NCI-H82 (cell line): ENCODE measurements at places on chromosomes 3 and 15.
A peak's percentile ranks its signal among the peaks of the same experiment; 100 is the strongest.

DNA sequence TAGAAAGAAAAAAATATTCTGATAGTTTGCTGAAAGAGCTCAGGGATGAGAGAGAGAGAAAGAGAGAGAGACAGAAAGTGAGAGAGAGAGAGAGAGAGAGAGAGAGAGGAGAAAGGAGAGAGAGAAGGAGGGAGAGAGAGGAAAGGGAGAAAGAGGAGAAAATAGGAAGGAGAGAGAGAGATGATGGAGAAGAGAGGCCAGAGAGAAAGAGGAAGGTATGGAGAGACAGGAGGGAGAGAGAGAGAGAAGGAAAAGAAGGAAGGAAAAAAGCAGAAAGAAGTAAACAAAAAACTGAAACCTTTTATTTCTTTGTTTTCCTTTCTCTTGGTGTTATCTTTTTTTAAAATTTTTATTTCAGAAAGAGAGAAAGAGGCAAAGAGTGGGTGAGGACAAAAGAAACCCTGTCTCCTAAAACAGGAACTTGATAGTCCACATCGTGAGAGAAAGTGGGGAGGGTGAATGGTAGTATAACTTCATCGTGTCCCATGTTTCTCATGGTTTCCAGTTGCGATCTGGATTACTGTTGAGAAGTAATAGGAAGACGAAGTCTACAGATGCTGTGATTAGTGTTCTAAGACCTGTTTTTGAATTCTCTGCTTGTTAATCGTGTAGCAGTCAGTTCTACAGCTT is 279.7 kb downstream of the LPP start:
- no peak for DNase-seq

DNA sequence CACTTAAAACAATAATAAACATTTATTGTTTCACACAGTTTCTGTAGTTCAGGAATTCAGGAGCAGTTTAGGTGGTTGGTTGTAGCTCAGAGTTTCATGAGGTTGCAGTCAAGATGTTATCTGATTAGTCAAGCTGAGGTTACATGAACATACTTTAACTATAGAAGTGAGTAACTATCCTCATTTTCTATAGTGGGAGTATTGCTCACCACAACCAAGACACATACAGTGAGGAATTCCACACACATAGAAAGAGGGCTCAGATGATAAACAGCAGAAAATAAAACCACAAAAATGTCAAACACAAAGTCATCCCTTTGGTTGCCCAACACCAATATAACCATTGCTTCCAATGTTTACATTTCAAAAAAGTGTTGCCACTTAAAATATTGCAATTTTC is 13.6 kb downstream of the SCN11A start:
- no peak for DNase-seq

DNA sequence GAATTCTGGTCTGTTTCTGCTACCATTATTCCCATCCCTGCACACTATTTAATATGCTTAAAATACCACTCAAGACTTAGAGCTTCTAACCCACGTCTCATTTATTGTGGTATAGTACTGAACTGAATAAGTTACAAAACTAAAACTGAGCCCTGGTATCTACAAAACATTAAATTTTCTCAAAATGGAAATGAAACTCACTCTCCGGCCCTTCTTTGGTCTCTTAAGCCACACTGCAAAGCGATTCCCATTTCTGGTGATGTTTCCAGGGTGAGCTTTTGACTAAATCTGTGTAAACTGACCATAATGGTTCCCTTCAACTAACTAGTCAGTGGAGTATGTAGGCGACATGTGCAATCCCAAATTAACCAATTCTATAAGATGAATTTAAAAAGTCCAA is 18.6 kb downstream of the KPNA4 start:
- DNase-seq, result no peak

DNA sequence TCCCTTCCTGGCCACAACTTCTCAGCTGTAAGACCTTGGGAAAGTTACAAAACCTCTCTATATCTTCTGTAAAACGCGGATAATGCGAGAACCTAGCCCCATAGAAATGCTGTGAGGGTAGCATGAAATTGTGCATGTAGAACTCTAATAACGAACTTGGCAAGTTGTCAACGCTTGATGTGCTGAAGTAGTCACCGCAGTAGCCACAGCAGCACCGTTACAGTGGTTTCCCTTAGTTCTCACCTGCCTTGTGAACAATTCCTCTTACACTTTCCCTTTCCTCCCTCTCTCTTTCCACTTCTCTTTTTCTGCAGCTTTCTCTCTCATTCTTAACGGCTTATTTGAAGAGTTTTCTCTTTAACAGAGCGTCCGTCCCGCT is 447 bp upstream of the SHQ1 start:
- DNase-seq, result peak; percentile 60

- DNase-seq, result no peak
Observed at GRCh38 chr3:10357592-10358308, 36.8 kb upstream of the SEC13 start.
